ENCODE measurements at places on chromosomes 5 and 9.

GRCh38 chr9:30676651-30677050 is 1707.8 kb upstream of the ACO1 start:
- no peak for DNase-seq

DNA sequence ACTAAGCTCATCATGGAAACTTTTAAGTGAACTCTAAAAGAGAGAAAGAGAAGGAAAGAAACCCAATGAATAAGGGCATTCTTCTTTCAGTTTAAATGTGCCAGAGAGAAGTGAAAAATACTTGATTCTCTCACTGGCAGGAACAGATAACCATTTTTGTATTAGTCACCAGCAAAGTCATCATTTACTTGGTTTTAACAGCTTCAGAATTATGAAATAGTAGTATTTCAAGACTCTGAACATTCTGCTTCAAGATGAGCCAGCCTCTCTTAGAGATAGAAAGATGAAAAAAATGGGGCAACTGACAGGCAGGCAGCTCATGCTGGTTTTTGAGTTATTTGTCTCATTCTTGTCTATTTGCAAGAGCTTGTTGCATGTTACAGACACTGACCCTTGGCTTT is 103.5 kb downstream of the GCNT1 start:
- peak; percentile 15 for DNase-seq

DNA sequence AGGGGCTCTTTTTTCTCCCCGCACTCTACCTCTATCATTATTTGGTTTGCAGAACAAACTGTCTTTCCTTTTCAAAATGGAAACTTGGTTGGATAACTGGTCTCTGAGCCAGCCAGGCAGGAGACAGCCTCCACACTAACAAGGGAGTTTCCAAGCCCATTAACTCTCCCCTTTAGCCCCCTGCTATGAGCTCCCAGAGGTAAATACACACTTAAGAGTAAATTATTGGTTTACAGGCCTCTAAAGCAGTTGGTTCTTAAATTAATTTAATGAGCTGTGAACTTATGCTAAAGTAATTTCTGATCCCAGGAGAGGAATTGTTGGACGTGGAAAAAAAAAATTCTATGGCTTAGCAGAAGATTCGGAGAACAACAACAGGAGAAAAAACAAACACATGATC is 30.3 kb downstream of the EPB41L4A start:
- DNase-seq = no peak

GRCh38 chr9:115039516-115040120 is 78.3 kb downstream of the TNC start:
- DNase-seq = no peak

DNA sequence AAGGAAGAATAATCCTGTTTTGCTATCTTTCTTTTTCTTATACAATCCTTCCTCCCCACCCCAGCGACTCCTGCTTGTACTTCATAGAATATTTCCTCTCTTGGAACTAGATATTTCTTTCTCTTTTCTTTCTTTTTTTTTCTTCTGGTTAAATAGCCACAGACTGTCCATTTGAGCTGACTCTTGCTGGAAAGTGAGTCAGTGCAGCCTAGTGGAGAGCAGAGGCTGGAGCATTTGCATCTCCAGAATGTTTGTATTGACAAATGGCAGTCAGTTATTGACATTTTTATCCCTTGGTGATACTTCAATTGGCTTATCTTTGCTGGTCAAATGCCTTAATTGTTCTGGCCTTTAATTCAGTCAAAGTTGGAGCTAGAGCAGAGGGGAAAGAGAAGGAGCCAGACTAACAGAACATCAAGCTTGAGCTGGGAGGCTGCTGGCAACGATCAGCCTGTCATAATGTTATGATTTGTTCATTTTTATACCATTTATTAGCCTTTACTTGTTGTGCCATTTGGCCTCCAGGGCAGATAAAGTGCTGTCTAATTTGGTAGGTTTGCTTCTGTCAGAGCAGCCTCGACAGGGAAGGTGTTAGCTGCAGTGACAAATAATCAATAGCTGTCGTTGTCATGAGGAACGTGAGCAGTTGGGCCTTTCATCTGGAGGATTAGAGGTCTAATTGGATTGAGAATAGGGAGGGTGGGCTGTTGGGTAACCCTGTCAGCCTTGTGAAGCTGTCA is 69.0 kb downstream of the INVS start:
- no peak for DNase-seq

DNA sequence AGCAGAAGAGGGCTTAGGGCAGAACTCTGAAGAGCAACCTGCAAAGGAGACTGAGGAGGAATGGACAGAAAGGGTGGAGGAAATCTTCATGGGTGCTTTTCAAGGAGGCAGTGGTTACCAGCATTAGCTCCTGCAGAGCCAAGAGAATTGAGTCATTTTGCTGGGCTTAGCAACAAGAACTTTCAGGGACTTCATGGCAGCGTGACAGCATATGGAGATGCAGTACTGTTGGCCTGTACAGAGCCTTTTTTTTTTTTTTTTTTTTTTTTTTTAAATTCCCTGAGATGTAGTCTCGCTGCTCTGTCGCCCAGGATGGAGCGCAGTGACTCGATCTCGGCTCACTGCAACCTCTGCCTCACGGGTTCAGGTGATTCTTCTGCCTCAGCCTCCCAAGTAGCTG is 296.0 kb upstream of the DMRT1 start:
- no peak for DNase-seq

DNA sequence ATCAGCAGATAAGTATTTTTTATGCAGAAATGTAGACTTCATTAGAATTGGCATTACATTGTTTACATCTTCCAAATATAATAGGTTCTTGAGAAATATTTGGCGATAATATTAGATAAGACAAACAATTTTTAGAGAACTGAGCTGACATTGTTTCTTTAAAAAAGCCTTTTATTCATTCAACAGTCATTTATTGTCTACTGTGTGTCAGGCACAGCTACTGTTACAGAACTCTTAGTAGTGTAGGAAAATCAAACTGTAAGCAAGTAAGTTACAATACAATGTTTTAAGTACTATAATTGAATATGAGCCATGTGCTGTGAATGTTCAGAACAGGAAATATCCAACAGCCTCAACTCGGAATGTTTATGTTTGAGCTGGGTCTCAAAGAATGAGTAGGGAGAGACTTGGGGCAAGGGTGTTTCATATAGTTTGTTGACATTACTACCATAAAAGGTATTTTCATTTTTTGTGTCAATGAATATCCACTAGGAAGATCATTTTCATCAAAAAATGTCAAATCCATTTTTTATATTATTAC is 114.0 kb downstream of the CDC42SE2 start:
- DNase-seq = no peak

DNA sequence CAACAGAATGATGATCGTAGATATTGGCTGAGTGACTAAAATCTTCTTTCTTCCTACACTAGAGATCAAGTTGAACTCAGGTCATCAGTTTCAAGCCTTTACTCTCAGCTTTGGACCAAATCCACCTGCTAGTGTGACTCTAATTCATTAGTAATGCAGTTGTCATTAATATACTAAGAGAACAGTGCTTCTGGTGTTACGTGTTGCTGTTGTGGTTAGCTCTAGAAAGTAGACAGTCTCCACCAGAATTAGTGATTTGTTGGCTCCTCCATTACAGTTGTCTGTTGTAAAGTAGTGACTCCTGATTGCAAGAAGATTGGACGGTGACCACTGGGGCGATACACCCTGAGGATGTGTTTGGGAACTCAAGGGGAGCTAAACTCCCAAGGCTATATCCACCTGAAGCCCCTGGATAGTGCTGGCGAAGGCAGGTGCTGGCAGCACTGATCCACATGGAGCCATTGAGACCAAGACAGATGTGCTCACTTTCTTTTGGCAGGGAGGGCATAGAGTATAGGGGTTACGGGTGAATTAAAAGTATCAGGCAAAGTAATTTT is 3.1 kb downstream of the CAMK4 start:
- no peak for DNase-seq

DNA sequence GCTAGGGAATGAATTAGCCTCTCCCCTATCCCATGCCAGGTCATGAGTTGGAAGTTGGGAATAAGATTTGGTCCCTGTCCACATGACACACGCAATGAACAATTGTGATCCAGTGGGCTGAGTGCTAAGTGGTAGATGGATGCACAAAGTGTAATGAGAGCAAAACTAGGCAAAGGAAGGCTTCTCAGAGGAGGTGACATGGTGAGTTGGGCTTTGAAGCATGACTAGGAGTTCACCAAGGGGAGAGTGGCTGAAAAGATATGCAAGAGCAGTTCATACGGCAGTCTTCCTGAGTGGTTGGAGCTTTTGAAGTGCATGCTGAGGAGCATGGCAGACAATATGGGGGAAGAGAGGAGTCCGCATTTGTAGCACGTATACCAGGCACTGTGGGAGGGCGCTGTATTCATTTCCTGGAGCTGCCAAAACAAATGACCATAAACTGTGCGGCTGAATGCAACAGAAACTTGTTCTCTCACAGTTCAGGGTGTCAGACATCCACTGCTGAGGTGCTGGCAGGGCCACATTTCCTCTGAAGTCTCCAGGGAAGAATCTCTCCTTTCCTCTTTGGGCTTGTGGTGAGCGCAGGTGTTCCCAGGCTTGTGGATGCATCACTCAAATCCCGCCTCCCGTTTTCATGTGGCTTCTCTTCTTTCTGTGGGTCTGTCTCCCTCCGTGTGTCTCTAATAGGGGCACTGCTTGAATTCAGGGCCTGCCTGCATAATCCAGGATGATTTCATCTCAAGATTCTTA is 49.5 kb downstream of the NSG2 start:
- no peak for DNase-seq

- DNase-seq = no peak
Observed at GRCh38 chr9:130640681-130641080, 23.7 kb upstream of the PRDM12 start.

DNA sequence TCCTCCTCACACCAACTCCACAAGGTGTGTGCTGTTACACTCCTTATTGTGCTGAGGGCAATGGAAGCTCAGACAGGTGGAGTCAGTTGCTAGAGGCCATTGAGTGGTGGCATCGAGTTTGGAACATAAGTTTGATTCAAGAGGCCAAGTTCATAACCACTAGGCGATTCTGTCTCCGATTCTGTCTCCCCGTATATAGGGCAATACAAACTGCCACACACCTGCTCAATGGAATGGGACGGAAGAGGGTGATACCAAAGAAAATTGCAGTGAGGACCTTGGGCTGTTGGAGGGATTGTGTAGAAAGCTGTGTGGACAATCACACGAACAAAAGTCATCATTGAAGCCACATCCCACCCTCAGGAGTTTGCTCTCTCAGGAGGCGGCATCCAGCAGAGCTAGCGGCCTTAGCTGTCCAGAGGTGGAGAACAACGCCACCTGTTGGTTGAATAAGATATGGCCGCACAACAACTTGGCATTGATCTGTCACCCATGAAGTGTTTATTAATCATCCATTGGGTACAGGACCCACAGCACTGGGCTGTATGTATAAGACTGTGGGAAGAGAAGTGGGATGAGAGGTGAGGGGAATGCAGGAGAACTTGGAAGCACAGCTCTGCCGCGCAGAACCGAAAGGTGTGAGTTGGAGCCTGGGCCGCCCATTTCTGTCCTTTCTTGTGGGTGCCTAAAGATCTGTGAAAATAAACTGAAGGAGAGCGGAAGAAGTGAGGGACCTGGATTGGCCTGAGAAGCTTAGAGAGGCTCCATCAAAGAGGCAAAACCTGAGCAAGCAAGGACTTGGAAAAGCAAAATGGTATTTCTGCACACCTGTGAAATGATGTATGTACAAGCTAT is 16.1 kb upstream of the NEUROG1 start:
- DNase-seq = peak; percentile 78

Measured in erythroblast (primary cell).